Activated CD4-positive, alpha-beta memory T cell treated with anti-CD3 and anti-CD28 coated beads for 36 hours (primary cell): ENCODE measurements at places on chromosomes 4 and X.
A peak's percentile ranks its signal among the peaks of the same experiment; 100 is the strongest.

- no peak for DNase-seq
Measured at GRCh38 chrX:66021765-66022631, 17.9 kb downstream of the VSIG4 start.

- peak; percentile 70 for DNase-seq
Measured at GRCh38 chrX:24081661-24082154, 27.0 kb downstream of the EIF2S3 start.

DNA sequence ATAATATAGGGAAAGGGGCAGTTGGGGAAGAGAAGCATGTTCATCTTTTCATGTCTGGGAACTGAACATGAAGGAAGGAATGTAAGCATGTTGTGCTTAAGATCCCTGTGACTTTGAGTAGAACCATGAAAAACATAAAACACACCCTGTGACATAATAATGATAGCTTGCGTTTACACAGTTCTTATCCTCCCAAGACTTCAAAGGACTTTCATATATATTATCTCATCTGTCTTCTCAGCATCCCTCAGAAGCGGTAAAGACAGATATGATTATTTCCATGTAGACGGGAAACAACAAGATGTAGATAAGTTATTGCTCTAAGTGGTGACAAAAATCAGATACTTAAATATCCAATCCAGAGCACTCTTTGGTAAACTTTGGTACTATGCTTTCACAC, 3.3 kb upstream of the SH3RF1 start:
- DNase-seq = no peak

DNA sequence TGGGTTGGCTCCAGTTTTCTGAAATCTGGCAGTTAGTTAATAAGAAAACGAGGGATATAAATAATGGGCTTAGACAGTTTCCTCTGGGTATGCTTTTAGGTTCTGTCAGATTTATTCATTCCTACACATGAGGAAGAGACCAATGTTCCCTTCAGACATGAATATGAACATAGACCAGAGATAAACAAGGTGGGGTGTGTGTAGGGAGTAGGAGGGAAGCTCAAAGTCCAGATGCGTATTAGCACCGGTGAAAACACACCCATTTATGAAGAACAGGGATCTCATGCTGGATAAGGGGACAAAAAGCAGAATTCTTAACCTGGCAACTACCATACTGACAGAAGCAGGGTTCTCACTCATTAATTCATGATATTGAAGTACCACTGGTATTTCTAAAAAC, 223.0 kb downstream of the SOWAHB start:
- no peak for DNase-seq

GRCh38 chrX:50905334-50905733, 5.2 kb upstream of the BMP15 start:
- DNase-seq = no peak

GRCh38 chrX:122248681-122249080, 935.4 kb upstream of the GRIA3 start:
- DNase-seq = no peak

GRCh38 chr4:40832175-40832574, 82.4 kb downstream of the NSUN7 start:
- no peak for DNase-seq

DNA sequence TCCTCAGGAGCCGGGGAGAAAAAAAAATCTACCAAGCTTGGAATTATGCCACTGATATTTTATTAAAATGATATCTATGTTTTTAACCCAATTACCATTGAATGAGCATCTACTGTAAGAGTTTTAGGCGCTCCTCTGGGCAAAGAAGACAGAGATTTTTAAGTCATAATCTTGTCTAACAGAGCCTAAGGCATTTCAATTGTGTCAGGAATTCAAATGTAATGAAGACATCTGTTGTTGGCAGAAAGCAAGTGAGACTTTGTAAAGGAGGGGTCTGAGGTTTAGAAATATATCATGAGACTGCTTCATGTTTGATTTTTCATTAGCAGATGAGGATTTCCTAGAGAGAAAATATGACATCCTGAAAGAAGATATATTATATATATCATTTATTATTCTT, 1158.1 kb downstream of the FSTL5 start:
- DNase-seq = no peak

DNA sequence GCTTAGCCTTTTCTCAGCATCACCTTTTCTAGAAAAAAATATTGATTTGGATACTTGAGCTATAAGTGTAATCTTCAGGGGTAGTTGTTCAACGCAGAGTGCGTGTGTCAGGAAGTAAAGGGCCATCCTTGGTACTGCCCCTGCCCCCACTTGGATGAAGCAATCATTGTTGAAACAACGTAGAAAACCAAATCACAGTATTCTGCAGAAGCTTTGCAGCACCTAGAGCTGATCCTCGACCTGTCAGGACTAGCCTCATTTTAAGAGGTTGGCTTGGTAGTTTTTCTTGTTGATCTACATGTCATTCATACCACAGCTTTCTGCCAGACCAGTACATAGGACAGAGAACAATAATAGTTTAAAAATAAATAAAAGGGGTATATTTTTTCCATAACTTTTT, 65.3 kb upstream of the MYOZ2 start:
- DNase-seq = no peak

GRCh38 chr4:35883108-35883507, 361.2 kb downstream of the ARAP2 start:
- DNase-seq = no peak

DNA sequence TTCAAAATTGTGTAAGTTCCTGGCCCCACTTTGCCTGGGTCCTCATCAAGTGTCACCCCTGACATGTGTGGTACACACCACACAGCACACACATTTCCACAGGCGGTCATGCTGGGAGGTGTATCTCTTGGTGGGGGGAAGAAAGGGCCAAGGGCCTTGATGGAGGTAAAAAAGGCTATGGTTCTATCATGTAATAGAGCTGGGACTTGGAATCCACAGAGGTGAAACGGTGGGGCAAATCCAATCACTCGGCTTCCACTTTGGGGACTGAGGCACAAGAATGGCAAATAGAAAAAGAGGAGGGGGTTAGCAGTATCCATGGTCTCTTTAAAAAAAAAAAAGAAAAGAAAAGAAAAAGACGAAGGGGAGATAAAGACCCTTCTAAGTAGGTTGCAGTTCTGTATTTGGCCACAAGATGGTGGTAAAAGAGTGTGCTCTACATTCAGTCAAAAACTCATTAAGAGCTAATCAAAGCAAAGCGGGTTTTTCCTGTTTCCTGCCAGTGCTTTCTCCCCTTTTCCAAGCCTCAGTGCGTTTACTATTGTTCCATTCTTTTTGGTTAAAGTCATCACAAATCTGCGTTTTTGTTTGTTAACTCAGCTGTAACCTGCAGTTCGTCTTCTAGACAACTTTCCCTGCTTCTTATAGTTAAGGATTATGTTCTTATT, 37.0 kb upstream of the ATP6AP2 start:
- DNase-seq = no peak

- DNase-seq = no peak
Measured at GRCh38 chr4:41267997-41268396, 11.3 kb downstream of the UCHL1 start.

GRCh38 chr4:44487341-44487740, 38.7 kb upstream of the KCTD8 start:
- DNase-seq = no peak

DNA sequence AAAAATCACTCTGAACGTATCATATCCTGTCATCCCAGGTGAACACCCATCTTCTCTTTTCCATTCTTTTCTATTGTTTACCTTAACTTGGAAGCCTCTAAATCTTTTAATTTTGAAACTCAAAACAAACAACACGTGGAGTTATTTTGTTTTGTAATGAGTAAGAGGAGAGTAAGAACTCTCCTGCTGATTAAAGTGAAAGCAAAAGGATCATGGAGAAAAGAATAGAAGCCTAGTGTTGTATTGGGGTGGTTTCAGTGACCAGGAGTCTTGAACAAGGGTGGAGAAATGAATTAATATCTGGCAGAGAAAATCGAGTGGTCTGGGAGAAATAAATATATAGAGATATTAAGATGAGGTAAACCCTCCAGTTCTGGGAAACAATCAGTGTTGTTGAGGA, 237.4 kb upstream of the UGT8 start:
- no peak for DNase-seq

DNA sequence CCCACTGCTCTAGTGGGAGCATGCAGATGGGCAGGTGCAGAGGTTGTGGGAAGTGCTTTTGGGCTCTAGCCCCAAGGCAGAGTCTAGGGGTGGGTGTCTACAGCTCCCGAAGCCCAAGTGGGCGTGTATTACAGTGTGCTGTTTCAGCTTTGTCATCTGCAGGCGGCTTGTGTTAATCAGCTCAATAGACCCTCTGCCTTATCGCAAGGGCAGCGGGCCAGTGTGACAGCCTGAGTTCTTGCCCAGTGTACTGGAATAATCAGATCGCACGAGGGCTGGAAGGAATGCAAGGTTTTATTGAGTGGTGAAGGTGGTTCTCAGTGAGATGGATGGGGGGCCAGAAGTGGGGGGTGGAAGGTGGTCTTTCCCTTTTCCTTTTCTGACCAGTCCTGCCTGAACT, 529.4 kb upstream of the AMOT start:
- no peak for DNase-seq

DNA sequence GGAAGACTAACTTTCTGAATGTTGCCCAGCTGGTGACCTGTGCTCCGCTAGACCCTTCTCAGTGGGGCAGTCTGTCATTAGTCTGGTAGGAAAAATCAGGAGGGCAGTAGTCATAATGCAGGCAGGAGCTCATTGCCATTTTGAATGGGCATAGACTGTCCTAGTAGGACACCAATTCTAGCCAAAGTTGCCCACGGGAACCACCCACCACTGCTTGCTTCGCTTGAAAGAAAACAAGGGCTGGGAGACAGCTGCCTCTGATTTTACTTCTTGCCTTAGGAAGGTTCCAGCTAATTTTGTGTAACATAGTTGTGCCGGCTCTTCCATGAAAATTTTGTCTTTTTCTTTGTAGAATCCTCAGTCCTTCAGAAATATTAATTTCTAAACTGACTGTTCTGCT, 23.3 kb downstream of the HOPX start:
- no peak for DNase-seq

DNA sequence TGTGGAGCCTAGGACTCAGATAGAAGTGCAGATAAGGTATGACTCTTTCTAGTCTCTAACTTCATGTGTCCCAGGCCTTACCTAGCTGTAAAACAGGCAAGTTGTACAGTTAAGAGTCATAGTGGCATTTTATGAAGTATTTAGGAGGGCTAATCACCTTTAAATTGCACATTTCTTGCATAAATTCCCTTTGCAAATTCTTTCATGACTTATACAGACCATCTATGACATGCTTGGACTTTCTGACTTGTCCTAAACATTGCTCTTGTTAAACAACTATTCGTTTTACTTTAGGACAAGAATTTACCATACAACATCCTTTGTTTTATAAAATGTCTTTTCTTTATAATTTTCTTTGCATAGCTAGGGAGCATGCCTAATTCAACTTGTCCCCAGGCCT, 7.8 kb upstream of the RRAGB start:
- DNase-seq = no peak

GRCh38 chr4:96744676-96745075, 904.8 kb downstream of the PDHA2 start:
- DNase-seq = no peak

DNA sequence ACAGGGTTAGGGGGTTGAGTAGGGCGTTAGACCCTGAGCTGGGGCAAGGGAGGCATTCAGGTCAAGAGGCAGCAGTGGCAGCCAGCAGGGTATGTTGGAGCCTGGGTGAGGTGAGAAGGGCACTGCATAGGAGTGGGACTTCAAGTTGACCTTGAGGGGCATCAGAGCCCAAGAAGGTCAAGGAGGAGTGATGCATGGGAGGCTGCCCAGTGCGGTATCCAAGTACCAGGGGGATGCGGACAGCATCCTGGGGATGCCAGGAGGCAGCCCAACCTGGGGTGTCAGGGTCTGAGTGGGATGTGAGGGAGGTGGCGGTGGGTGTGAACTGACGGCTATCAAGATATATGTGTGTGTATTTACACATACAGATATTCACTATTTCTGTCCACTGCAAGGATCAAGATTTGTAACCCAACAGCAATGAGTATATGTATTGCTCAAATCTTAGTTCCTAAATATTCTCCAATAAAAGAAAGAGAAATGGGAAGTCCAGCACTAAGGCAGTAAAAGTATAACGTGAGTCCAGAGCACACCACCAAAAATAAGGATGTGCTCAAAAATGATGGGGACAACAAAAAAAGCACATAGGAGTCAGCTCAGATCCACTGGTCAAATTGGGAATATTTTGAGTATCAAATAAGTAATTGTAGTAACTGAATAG, 9.8 kb upstream of the DCLK2 start:
- no peak for DNase-seq

DNA sequence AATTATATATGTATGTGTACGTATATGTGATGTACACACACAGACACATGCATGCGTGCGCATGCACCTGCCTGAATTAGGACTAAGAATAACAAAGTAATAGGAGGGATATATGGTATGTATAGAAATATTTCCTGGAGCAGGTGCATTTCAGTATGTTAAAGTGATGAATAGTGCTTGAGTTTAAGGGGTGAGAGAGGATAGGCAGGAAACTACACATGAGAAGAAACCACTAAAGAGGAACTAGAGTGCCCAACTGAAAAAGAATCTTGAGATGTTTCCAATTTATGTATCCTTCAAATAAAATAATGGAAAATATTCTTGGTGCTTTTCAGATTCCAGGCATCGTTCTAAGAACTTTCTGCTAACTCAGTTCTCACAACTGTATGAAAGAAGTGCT, 52.6 kb upstream of the UNC5C start:
- DNase-seq = no peak

DNA sequence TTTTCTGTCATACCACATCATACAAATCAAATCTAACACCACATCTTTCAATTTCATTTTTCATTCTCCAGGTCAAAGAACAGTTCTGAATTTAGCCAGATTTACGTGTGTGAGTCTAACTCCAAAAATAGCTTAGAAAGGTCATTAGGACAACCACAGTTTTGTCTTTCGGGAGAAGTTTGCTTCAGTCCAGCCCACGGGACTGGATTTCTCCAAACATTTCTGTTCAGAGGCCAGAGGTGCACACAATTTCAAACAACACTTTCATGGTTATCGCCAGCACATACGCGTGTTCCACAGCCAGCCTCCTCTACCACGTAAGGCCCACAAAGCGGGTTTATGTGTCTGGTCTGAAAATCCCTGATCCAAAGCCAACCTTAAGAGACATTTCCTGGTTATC, 65.9 kb downstream of the VEGFC start:
- DNase-seq = no peak

- no peak for DNase-seq
Measured at GRCh38 chr4:149108626-149109025, 666.4 kb upstream of the NR3C2 start.

- no peak for DNase-seq
Measured at GRCh38 chr4:90318193-90318592, 191.0 kb downstream of the CCSER1 start.

DNA sequence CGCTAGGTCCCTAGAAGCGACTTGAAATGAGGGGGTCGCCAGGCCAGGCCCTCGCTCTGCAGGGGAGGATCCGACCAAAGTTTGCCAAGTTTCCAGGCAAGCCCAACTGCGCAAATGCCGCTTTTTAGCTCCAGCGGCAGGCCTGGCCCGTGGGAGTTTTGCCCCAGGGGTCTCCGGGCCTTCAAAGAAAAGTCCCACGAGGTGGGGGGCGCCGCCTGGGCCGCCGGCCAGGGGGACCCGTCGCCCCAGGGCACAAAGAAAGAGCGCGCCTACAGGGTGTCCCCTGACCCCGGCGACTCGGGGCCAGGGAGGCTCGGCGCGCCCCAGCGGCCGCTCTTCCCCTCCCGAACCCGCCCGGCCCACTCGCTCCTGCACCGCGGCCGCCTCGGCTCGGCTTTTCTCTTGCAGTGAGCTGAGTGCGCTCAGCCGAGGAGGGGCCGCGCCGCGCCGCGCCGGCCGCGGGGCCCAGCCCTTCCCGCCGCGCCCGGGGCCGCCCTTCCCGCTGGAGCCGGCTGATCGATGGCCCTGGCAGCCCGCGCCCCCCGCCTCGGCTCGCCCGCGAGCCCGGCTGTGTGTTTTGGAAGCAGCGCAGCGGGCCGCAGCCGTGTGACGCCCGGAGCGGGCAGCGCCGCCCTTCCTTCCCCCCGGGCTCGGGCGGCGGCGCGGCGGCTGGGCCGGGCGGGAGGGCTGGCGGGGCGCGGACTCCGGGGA, 754 bp upstream of the KLF3 start:
- DNase-seq = peak; percentile 66
